ENCODE measurements at places on chromosomes 11 and 22. TPM values are rescaled to one million over a fixed set of nuclear protein-coding genes. Genes with fewer than 3 reads are reported as not detected.
A peak's percentile ranks its signal among the peaks of the same experiment; 100 is the strongest.

- no peak for DNase-seq
Measured at GRCh38 chr11:71364176-71364671, 84.0 kb downstream of the DHCR7 start.

- DNase-seq, result no peak
Measured at GRCh38 chr11:116742104-116742503, 30.7 kb downstream of the BUD13 start.

DNA sequence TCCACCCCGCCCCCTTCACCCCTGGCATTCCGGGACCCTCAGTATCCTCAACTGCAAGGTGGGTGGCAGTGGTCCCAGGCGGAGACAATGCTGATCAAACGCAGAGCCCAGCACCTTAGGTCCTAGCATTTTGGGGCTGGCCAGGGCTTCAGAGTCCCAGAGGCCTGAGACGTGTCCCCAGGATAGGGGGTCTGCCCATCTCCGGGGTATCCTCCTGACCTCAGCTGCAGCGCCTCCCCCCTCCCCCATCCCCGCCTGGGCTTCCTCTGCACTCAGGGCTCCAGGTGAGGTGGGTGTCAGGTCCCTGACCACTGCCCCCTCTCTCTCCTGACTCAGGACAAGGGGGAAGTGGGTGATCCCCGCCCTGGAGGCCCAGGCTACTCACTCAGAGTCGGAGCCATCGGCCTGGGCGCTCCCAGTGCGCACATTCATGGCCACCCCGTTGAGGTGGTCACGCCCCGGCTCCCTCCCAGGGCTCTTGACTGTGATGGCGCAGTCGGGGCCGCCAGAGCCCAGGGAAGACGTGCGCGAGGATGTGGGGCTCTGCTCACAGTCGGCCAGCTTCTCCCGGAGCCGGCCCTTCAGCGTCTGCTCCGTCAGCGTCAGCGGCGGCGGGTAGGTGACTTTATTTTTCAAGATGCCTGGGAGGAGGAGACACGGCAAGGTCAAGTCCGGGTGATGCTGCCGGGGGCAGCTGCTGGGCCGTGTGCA lies 28.3 kb downstream of the TRMU start:
- no peak for DNase-seq

GRCh38 chr22:47166033-47166404 lies 403.6 kb downstream of the TBC1D22A start:
- peak; percentile 12 for DNase-seq

The DNAJB7 gene
- not detected for total RNA-seq

- peak; percentile 28 for DNase-seq
Measured at GRCh38 chr11:10459029-10459970, 4.2 kb downstream of the AMPD3 start.

- DNase-seq, result peak; percentile 50
Measured at GRCh38 chr11:3046190-3046589, 11.0 kb downstream of the CARS1 start.

- DNase-seq, result no peak
Measured at GRCh38 chr11:82034527-82034926, 699.1 kb downstream of the FAM181B start.

The CTSF gene
- total RNA-seq, result 0.98 TPM

The OR4A15 gene
- not detected for total RNA-seq

The PIM3 gene
- total RNA-seq, result 43.4 TPM

DNA sequence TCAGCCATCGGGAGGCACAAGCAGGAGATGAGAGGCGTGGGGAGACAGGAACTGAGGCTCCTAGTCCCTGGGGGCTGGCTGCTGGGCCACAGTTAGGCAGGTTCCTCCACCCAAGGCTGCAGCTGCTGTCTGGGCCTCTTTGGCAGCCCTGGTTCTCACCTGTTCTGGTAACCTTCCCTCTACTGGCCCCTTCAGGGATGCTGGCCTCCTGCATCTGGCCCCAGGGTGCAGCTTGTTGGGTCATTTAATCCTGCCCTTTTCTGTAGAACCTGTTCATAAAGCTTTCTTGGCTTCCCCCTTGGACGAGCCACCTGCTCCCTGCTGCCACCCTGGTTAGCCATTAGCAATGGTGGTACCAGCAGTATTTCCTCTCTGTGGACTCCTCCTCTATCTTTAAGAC lies 5.5 kb downstream of the USH1C start:
- DNase-seq, result no peak

The NTM gene
- 13.8 TPM for total RNA-seq

GRCh38 chr11:620935-621814 lies 3.6 kb downstream of the CDHR5 start:
- no peak for DNase-seq

Data from H9 (cell line).